Endodermal cell (in vitro differentiated cells): ENCODE measurements at places on chromosomes 7 and 10.

DNA sequence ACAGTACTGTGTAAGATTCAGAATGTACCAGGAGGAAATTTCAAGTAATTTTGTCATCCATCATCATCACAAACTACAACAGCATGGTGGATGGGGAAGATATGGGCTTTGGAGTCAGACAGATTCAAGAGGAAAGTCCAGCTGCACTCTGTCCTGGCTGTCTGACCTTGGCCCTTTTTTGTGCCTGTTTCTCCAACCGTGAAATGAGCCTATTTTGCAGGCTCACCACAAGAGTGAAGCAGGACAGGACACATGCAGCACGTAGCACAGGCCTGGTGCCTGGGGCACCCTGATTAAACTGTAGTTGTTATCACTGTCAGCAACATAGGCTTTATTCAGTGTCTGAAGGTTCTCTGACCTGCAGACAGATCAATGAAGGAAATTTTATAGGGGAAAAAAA, 37.6 kb downstream of the RHOBTB1 start:
- DNase-seq = no peak

- DNase-seq = no peak
Measured at GRCh38 chr10:110009736-110010475, 2.1 kb downstream of the ADD3 start.

DNA sequence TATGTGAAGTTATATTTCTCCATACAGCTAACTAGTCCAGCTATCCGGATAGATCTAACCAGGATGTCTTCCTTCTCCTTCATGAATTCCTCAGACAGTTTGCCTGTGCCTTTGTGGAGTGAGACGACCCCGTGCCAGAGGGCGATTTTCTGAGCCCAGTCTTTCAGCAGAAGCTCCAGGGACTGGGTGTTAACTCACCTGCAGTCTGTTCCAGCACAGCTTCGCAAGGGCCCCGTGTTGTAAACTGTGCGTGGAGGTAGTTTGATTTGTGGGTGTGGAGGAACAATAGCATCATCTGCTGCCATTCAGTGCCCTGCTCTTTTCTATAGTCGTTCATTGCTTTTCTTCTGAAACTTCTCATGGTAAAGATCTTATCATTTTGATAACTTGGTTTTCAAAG, 103.8 kb downstream of the INPP5A start:
- DNase-seq = no peak

- peak; percentile 53 for DNase-seq
Measured at GRCh38 chr10:104255311-104255981, 754 bp downstream of the GSTO1 start.

DNA sequence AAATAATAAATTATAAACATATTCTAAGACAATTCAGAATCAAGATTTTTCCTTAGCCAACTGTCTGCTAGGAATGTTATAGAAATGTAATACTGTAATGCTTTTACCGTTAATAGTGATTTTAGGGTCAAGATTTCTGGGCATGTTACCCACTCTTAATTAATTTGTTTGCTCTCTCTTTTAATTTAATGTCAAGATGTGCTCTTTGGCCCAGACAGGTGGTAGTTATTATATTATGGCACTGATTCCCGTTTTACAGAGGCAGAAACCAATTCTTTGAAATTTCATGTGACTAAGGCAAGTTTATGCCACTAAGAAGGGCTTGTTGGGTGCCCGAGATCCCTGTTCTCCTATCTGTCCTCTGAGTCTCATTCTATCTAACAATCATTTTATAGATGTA, 959 bp upstream of the FAM107B start:
- no peak for DNase-seq

- DNase-seq = no peak
Measured at GRCh38 chr7:48466713-48467112, 295.5 kb downstream of the ABCA13 start.

GRCh38 chr7:17937506-17938120, 2.7 kb downstream of the SNX13 start:
- no peak for DNase-seq
